ENCODE measurements at places on chromosomes 3 and 15. TPM values are rescaled to one million over a fixed set of nuclear protein-coding genes. Genes with fewer than 3 reads are reported as not detected.

The ZNF502 gene
- 5.0 TPM for total RNA-seq

The MRAS gene
- 1.2 TPM for total RNA-seq

DNA sequence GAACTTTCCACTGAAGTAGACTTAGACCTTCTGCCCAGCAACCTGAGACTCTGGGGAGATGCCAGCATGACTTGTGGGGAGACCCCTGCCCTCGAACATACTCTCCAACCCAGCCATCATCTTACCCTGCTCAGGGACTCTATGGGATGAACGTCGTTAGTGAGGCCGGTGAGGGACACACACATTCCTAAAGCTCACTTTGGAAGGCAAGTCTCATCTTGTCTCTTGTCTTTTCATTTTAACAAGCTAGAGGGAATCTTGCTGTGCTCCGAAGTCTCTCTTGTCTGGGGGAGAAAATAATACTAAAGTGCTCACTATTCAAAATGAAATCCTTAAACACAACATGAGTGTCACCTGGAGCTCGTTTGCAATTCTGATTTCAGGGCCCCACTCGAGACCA, 239.5 kb upstream of the HES1 start:
- no peak for DNase-seq
- H3K4me1 ChIP-seq, result no peaks in the 10 kb centered on the region
- no peak overlapping the region for H3K27ac ChIP-seq
- no peaks in the 10 kb centered on the region for H3K27me3 ChIP-seq
- H3K4me3 ChIP-seq, result no peak overlapping the region

The ITIH4 gene
- total RNA-seq, result 2.7 TPM

DNA sequence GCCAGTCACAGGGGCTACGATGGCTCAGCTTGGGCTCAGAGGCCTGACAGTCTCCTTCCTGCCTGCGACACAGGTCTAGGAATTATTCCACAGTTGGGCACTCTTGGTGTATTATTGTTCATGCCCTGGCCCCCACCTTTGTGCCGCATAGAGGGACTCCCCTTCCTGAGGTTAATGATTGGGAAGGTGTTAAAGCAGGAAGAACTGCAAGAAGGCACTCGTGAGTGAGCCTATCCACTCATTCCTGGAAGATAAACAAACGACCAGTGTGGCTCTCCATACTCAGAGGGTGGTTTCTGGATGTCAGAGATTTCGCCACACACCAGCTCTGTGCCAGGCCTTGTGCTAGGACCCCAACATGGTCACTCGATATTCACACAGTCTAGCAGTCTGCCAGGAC, 12.3 kb downstream of the LIPC start:
- H3K36me3 ChIP-seq, result no peaks in the 10 kb centered on the region
- no peaks in the 10 kb centered on the region for H3K27me3 ChIP-seq
- no peak for DNase-seq

- peaks cover 47% of the 10 kb centered on the region for H3K36me3 ChIP-seq
- DNase-seq, result no peak
- H3K4me1 ChIP-seq, result no peaks in the 10 kb centered on the region
- no peaks in the 10 kb centered on the region for H3K27me3 ChIP-seq
Measured at GRCh38 chr3:194423317-194423716, 24.3 kb upstream of the GP5 start.

DNA sequence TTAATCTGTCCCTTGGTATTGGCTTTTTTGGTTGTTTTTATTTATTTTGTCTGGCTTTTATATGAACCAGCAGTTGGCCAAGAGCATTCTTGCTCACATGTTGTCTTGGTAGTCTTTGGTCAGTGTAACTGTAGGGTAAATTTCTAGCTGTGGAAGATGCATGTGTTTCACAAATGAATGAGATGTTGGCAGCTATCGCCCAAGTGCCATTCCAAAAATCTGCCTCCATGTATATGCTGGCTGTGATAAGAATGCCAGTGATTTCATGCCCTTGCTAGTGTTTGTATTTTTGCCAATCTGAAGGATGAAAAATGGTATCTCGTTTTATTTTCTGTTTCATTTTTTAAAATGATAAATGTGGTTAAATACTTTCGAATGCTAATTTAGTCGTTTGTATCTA, 50.1 kb downstream of the TLNRD1 start:
- no peaks in the 10 kb centered on the region for H3K4me1 ChIP-seq
- no peak overlapping the region for H3K27ac ChIP-seq
- H3K4me3 ChIP-seq, result no peak overlapping the region
- DNase-seq, result no peak
- H3K27me3 ChIP-seq, result no peaks in the 10 kb centered on the region
- H3K36me3 ChIP-seq, result no peaks in the 10 kb centered on the region

The LMLN gene
- 4.7 TPM for total RNA-seq

DNA sequence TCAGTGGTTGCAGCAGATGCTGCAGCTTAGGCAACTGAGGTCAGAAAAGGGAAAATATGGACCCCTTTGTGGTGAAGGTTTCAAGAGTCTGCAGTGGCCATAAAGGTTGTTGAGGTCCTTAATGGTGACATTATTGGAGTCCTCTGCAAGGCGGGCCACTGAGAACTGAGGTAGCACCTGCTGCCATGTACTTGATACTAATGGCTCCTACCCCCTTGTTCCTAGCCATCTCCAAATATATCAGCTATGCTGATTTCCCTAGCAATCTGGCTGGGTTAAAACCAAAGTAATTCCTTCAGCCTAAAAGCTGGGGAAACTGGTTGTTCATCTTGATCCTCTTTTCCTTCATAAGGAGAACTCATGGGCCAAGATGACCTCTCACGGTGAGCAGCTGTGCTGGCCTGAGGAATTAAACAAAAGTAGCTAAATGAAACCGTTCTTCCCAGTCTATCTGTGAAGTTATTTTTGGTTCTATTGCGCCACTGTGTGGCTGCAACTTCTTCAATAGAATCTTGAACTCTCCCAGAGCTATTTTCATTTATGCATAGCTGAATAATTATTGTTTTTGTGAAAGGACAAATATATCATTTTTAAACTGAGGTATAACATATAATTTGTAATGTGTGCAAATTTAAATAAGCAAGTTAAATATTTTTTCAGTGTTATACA, 76.1 kb upstream of the PLSCR4 start:
- no peak overlapping the region for H3K27ac ChIP-seq
- no peak for DNase-seq
- no peaks in the 10 kb centered on the region for H3K36me3 ChIP-seq
- no peaks in the 10 kb centered on the region for H3K27me3 ChIP-seq
- no peak overlapping the region for H3K4me3 ChIP-seq
- H3K4me1 ChIP-seq, result no peaks in the 10 kb centered on the region

- H3K4me1 ChIP-seq, result no peaks in the 10 kb centered on the region
- DNase-seq, result no peak
- H3K36me3 ChIP-seq, result no peaks in the 10 kb centered on the region
- no peaks in the 10 kb centered on the region for H3K27me3 ChIP-seq
- H3K27ac ChIP-seq, result no peak overlapping the region
- no peak overlapping the region for H3K4me3 ChIP-seq
Measured at GRCh38 chr3:153042088-153042487, 119.9 kb upstream of the RAP2B start.

The MASP1 gene
- total RNA-seq, result 0.83 TPM

All from Peyer's patch (tissue), 4 donors.